ENCODE measurements at places on chromosomes 5 and 9.
A peak's percentile ranks its signal among the peaks of the same experiment; 100 is the strongest.

DNA sequence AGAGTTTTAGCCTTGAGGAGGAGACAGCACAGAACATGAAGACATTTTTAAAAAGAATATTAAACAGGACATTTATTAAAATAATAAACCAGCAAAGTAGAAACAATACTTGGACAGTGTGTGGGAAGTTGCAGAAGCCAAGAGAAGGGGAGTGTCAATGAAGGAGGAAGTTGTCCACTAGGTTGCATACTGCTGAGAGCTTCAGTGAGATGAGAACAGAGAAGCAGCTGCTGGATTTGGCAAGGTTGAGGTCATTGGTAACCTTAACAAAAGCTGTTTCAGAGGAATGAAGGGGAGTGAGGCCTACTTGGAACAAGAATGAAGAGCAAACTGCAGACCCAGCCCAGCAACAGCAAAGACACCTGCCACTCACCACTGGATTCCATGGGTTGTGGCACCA lies 11.4 kb downstream of the BHMT start:
- DNase-seq, result no peak

DNA sequence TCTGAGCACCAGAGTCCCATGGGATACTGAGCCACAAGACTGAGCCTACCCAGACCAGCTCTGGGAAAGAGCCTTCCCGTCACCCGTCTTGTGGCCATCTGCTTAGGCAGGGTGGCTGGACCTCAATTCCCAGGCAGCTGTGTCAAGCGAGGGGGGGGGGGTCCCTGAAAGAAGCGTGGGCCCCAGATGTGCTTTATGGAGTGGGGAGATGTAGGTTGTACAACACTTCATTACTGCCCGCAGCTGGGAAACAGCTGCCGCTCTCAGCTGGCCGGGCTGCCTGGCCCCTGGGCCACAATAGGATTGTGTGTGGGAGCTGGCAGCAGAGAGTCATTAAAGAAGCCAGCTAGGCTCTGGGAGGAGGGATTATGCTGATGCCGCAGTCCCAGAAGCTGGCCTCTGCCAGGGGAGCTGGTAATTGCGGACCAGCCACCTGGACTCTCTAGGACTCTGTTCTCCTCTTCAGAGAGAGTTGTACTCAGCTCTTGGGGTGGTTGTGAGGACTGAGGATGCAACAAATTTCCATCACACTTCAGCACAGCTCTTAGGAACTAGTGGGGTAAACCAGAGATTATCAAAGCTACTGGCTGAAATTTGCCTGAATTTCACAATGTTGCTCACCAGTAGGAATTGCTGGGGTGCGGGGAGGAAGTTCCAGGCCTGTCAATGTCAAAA lies 145.4 kb downstream of the GADD45G start:
- DNase-seq, result no peak

DNA sequence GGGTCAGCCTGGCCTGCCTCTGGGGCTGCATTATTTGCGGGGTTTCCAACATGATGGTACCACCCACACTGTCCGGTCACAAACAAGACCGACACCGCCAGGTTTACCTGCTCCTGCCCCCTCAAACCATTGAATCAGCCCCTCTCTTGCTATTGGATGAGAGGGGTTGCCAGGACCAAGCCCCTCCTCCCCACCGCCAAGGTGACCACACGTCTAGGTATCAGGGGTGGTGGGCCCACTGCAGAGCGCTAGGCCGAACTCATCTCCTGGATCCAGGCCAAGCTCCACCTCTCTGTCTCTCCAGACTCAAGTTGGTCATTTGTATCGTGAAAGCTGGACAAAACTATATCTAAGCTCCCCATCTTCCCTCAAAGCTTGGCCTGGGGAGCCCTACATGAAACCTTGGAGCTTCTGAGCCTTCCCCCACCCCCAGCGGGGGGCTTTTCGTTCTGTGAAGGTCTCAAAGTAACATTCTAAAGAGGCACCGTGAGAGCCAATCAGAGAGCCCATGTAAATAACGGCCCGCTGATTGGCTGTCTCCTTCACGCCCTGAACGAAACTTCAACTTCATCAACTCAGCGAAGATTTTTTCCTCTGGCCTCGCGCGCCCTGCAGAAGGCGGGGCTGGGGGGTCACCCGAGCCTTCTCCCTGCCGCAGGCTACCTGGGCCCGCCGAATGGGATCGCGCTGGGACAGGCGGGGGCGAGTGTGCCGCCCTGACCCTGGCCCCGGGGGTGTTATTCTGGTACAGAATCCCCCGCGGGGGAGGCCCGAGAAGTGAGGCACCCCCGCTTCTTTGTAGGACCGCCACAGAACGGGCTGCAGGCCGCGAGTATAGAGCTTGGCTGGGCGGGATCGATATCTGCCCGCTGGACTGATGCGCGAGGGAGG lies 49.6 kb upstream of the PSD2 start:
- peak; percentile 45 for DNase-seq

DNA sequence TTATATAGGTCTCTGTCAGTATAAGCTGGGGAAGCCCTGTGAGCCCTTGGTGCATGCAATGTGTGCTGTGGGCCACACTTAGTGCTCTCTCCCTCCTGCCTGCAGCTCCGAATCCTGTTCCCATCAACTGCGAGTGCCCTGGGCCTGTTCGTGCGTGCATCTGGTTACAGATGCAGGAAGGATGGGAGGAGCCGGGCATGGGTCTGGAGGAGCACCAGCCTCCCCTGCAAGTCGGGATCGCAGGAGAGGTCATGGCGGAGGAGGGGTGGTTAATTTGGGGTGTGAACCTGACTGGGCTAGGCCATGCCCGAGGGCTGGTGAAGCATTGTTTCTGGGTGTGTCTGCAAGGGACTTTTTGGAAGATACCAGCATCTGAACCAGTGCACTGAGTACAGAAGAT lies 274.6 kb upstream of the IRX4 start:
- no peak for DNase-seq

GRCh38 chr9:137575716-137576411 lies 2.9 kb downstream of the DPH7 start:
- no peak for DNase-seq

DNA sequence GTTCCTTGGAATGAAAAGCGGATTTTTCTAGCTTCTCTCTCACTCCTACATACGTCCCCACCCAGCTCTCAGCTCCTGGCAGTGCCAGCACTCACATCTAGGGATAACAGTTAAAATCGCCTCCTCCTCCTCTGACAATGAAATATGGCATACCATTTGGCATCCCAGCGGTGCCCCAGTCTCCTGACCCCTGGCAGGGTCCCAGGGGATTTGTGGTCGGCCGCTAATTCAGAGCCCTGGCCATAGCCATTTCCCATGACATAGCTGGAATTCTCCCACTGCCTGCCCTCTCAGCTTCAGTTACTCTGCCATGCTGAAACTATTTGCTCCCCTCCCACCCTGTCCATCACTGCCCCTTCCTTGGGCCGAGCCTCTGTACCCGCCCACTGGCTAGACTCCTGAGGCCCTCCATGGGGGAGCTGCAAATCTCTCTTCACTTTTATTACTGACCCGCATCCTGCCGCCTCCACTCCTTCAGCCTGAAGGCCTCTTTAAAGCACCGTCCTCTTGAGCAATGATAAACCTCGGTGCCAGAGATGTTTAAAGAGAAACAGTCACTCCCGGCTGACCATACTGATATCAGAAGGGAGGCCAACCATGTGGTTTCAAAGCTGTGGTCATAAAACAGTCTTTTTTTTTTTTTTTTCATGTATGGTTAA lies 139.8 kb downstream of the SLIT3 start:
- DNase-seq, result no peak

DNA sequence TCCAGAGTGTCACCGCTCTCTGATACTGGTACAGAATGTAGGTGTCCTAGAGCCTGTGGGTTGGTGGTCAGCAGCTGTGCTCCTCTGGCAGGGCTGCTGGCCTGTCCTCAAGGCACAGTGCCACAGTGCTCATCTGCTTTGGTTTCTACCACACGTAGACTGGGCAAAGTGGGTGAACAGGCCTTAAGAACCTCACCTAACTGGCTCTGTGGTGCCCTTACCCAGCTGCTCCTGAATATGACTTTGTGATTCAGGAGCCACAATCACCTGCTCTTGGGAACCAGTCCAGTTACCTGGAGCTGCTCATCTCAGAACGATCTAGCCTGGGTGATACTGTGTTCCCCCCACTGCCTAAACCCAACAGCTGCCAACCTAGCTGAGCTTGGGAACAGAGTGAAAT lies 6.4 kb downstream of the NOP16 start:
- no peak for DNase-seq

DNA sequence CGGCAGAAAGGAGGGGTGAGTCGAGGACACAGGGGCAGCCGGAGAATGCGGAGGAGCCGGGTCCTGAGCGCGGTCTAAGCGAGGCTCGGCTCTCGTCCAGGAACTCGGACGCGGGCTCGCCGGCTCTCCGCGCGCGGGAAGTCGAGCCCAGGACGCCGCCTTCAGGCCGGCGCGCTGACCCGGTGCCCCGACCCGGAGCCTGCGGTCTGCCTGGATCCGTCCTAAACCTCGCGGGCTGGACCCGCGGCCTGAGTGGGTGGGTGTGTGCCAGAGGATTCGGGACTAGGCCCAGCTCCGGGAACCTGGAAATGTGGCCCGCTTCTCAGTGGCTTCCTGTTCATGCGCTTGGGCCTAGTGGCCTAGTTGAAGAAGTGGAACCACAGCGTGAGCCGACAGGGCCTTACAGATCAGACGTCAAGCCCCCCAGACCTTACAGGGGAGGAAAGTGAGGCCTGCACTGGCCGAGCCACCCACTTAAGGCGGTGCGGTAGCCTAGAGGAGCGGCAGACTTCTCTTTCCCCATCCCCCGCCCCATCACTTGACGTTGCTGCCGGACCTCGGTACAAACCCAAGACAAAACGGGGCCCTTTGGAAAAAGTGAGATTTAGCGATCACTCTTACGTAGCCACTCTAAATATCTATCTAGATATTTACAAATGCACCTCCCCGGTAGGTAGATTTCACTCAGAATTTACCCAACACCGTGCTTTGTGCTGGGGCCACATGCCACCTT lies 1.2 kb downstream of the CDKN2B-AS1 start:
- DNase-seq, result no peak

DNA sequence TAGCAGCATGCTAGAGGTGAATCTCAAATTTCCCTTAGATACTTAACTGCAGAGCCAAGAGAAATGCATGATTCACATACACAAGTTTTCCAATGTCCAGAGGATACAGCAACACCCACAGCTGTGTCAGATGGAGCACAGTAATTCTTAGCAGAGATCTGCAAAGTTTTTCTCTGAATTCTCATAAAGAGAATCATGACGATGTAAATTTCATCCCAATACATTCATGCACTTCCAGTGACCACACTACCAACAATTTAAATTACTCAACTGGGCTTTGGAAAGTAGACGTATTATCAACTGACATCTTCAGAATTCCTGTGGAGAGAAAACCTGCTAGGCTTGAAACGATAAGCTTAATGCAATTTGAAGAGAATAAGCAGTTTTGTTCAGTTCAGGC lies 378.8 kb upstream of the TLE4 start:
- no peak for DNase-seq

- DNase-seq, result no peak
Observed at GRCh38 chr5:109812698-109813097, 123.0 kb downstream of the MAN2A1 start.

GRCh38 chr5:168192120-168192519 lies 99.3 kb upstream of the WWC1 start:
- no peak for DNase-seq

DNA sequence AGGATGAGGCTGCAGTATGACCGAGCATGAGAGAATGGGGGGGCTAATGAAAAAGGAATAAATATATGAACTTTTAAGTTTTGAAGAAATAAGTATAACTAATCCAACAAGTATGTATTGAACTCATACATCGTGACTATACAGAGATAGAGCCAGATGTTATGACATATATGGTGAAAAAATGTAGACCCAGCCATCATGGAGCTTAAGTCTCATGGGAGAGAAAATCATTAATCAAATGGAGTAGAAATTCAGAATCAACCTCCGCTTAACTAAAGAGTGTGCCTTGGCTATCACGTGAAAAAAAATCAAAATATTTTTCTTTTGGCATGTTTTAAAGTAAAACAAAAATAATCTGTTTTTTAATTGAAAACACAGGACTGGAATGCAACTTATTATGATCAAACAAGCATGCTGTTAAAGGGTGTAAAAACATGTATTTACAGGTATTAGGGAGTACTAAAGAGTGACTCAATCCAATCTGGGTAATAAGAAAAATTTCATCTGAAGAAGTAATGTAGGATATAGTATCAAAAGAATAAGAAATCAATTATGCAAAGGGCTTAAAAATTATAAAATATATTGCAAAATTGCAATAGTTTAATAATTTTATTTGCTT lies 868.5 kb upstream of the NUDT12 start:
- no peak for DNase-seq

DNA sequence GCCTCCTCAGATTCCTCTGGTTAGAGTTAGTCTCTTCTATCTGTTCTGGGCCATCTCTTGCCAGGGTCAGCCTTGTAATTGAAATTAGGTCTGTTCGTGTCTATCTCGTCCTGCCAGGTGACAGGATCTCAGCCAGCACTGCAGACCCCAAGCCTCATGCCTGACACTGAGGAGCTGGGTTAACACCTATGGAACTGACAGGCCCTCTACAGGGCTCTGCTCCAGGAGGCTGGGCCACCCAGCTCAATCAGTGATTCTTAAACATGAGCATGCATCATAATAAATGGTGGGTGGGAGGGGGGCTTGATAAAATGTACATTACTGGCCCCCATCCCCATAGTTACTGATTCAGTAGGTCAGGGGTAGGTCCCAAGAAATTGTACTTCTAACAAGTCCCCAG lies 103.4 kb downstream of the PSD2 start:
- no peak for DNase-seq

DNA sequence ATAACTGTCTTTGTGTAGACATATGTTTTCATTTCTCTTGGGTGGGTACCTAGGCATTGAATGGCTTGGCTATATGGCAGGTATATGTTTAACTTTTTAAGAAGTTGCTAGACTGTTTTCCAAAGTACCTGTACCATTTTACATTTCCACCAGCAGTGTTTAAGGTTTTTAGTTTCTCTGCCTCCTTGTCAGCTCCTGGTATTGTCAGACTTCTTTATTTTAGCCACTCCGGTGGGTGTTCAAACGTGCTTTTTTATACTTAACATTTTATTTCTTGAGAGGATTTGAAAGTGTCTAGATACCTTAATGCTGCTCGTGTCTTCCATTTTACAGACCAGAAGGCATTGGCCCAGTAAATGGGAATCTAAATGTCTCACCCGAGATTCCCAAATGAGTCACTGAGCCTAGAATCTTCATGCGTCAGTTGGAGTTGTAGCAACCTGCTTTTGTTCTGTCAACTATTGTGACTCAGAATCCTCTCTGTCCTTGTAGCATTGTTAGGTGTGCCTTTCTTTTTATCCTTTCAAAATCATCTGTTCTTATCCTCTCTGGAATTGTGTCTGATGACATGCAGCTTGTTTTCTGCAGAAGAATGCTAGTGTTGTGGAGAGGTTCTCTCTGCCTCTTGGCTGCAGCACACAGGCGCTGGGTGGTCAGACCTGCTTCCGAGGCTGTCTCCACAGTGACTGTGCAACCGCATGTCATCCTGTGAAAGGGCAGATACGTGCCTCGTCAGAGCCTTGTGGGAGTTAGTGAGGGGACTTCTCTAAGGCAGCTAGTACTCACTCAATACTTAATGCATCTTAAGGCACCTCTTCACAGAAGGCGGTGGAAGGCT lies 291.8 kb downstream of the AOPEP start:
- DNase-seq, result no peak

Data from CD4-positive, CD25-positive, alpha-beta regulatory T cell (primary cell).